Fibroblast of skin of right quadriceps (primary cell): ENCODE measurements at places on chromosomes 7 and 10.

GRCh38 chr10:116694243-116694926, 48.0 kb downstream of the HSPA12A start:
- no peak for DNase-seq

DNA sequence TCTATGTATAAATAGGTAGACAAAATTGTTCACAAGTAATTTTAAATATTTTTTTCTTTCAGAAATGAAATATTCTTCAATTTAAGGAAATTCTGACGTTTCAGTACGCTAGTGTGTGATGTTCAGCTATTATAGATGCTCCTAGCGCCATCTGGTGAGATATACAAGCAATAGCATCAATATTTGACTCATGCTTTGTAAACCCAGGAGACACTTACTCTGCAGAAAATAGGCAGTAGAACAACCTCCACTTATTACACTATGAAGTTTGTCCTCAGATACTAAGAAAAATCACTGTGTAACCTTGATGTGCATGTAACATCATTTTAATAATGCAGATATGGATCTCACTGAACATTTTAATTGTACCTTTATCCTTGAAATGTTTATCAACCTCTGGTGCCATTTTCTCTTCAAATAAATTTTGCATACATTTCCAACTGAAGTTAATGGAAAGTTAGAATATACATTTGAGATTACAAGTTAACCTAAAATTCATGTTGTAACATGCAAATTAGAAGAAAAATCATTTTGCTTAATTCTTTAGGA, 151.5 kb upstream of the FAM3C start:
- peak; percentile 53 for DNase-seq

DNA sequence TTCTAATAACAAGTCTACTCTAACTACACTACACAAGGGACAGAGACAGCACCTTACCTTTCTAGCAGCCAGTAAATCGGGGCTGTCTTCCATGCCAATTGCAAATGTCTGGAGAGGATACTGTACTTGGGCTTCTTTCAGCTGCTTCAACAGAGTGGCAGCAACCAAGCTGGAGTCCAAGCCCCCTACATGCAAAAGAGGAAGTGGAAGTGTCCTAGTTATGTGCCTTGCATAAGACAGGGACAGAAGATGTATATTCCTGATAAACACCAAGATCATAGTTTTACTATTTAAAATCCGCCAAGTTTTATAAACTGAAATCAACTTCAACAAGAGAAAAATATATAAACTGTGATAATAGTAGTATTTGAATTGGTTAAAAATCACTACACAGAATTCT, 14.0 kb downstream of the ASNS start:
- DNase-seq = no peak

DNA sequence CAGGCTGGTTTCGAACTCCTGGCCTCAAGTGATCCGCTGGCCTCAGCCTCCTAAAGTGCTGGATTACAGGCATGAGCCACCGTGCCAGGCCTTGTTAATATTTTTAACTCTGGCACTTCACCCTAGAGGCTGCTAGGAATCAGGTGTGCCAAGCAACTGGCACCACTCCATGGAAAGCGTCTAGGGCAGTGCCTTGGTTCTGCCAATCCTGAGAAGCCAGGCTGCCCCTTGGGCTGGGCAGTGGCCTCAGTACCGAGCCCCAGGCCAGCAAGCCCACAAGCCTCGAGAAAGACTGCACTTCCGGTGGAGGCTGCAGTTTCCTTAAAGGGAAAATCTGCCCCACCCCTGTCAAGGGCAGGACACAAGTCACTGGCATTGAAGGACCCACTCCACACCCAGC, 11.3 kb downstream of the ALKBH4 start:
- DNase-seq = no peak

- DNase-seq = peak; percentile 94
These were observed 136.5 kb upstream of the NAMPT start for GRCh38 chr7:106421181-106421762.

DNA sequence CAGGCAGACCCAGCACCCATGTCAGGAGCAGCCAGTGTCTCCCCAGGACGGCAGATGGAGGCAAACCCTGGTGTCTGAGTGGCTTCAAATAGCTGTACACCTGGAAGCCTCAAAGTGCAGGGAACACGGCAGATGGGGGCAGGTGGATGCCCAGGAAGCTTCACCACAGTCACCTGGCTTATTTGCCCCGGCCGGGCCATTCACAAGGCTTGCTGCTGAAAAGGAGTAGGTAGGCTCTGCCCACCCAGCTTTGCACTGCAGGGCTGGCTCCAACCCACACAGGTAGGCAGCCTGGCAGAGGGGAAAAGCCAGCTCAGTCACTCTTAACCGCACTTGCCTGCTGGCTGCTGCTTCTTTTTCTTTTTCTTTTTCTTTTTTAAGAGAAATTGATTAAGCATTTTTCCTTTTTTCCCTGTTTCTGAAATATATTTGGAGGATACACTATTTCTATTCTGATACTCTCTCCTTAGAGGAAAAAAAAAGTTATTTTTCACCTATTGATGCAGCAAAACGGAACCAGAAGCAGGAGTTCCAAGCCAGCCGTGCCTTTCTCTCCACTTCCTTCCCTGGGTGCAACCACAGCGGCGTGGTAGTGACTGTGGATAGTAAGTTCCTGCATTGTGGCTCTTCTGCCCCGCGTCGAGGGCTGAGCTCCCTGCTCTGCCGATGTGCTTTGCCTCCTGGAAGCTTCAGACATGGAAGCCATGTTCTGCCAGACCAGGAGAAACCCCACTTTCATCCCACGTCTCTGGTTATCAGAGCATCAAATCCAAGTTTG, 118.3 kb downstream of the KLF6 start:
- no peak for DNase-seq

- no peak for DNase-seq
These were observed 9.3 kb downstream of the ARHGAP22 start for GRCh38 chr10:48595539-48595932.

DNA sequence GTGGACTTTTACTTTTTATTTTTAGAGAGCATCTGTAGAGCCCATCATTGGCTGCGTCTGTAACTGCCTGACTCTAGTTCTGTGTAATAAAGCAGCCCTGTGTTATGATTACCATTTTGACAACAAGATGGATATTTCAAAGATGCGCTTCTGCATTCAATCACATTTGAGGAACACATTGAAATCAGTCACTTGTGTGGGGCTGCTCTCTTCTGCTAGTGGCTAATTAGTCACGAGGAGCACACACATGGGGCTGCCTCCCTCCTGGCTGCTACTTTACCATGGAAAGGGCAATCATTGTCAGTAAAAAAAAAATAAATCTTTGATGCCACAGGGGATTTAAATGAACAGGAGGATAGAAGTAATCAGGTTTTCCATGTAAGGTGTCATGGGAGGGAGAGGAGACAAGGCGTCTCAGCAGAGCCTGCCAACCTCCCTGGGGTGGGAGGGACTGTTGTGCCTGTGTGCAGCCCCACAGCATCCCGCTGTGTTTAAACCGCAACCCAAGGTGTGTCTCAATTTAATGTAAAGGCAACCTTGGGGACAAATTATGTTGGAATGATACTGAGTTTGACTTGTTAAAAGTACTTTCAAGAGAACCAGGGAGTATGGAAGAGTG, 205.2 kb upstream of the COBL start:
- DNase-seq = no peak

DNA sequence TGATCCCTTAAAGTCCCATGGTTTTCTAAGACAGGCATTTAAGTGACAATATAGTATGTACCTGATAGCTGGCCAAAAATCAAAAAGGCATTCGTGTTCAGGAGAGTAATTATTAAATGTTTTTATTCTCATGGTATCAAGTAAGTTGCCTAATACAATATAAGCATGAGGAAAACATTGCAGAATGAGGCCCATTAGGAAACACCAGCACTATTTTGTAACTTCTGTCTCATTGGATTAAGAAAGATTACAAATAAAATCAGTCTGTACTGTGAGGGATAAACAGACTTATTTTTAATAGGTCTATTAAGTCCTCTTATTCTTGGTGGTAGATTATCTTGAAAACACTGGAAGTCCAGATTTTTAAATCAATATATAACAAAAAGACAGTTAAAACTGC, 110.1 kb downstream of the SNX13 start:
- DNase-seq = no peak

- no peak for DNase-seq
These were observed 75.9 kb downstream of the SVOPL start for GRCh38 chr7:138625084-138625848.

DNA sequence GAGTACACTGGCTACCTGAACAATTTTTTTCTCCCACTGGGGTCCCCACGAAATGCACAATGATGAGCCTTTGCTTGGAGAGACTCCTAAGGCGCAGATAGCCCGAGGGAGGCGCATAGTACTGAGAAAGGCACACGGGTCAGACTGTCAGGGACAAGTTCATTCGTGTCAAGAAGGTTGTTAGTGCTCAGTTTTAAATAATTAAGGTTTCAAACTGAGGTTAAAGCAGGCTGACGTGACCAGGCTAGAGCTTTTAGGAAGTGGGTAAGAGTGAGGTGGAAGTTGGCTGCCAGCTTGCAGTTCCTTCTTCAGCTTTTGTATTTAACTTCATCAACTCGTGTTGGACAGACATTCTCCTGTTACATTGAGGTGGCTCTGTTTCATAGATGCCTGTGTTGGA, 31.6 kb downstream of the RBM33 start:
- DNase-seq = no peak

DNA sequence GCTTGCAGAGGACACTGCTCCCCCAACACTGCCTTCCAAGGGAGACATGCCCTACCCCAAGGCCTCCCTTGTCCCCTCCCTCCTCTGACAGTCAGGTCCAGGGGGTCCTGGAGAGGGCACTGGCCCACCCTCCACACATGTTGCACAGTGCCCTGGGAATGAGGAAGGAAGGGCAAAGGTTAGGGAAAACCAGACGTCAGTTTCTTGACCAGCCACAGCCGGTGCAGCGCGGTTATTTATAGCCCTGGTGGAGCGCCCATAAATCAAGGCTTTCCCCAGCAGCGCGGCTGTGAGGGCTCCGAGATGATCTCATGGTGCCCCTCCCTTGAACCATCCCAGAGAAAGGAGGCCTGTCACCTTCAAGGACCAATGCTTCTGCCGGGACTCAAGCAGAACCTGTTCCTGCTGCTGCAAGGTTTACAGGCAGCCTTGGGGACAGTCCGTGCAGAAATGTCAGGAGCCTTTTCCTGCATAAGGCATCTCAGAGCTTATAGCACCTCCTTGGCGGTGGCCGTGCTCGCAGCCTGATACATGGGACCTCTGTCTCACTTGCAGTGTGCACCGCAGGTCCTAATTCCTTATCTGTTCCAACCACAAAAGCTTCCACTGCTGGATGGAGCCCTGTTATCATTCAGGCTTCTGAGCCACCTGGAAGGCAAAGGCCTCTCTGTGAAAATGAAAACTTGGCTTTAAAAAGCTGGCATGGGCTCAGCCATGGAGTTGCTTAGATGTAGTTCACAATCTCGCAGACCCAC, 127.3 kb downstream of the LHPP start:
- DNase-seq = peak; percentile 13

GRCh38 chr7:19369806-19370205, 224.6 kb upstream of the FERD3L start:
- no peak for DNase-seq

- peak; percentile 15 for DNase-seq
These were observed 828.8 kb upstream of the MBL2 start for GRCh38 chr10:53601260-53601875.
